Activated CD4-positive, alpha-beta T cell treated with anti-CD3 and anti-CD28 coated beads for 24 hours (primary cell): ENCODE measurements at places on chromosomes 5 and 9.

GRCh38 chr5:95446560-95447221 lies 55.5 kb downstream of the FAM81B start:
- no peak for DNase-seq

DNA sequence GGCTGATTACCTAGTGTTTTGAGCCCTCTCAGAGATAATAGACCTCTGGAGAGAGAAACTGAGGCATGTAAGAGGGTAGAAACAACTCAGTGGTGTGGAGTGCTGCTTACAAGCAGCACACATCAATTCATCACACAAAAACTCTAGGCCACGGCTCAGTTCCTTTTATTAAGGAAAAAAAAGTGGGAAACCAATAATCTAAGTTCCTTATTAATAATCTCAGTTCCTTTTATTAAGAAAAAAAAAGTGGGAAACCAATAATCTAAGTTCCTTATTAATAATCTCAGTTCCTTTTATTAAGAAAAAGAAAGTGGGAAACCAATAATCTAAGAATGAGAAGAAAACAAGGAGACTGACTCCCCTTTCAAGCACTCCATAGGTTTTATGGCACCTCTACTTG lies 28.0 kb downstream of the TXNDC8 start:
- no peak for DNase-seq

DNA sequence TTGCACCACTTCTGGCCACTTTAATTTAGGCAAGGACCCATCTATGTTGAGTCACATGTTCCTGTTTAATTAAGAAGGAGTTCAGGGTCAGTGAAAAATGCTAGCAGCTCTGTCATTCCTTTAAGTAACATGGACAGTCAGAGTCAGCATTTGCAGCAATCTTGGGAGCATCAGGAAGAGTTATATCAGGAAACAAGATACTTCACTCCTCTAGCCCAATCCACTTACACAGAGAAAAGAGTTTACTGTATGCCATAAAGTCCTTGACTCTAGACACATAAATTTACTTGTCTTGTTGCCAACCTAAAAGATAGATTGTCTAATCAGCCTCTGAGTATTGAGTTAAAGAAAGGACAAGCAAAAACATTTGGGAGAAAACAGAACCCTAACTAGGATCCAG lies 266.7 kb downstream of the PJA2 start:
- no peak for DNase-seq

- DNase-seq, result no peak
These were observed 117.9 kb downstream of the ZSWIM6 start for GRCh38 chr5:61449804-61450492.

- no peak for DNase-seq
These were observed 31.3 kb upstream of the HTR4 start for GRCh38 chr5:148685520-148686134.

DNA sequence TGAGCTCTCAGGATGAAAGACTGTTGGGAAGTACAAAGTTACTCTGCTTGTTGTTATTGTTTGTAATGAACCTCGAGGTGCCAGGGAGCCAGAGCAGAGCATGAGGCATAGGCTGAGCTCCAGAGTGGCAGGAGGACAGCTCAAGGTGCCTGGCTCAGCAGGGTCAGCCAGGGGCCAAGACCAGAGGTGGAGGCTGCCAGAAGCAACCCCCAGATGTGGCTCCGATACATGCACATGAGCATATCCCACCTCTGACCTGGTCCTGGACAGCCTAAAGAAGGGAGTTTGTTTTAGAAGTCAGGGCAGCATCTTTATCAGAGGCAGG lies 105.6 kb downstream of the PSD2 start:
- no peak for DNase-seq
